ENCODE measurements at places on chromosomes 4 and X. TPM values are rescaled to one million over a fixed set of nuclear protein-coding genes. Genes with fewer than 3 reads are reported as not detected.

DNA sequence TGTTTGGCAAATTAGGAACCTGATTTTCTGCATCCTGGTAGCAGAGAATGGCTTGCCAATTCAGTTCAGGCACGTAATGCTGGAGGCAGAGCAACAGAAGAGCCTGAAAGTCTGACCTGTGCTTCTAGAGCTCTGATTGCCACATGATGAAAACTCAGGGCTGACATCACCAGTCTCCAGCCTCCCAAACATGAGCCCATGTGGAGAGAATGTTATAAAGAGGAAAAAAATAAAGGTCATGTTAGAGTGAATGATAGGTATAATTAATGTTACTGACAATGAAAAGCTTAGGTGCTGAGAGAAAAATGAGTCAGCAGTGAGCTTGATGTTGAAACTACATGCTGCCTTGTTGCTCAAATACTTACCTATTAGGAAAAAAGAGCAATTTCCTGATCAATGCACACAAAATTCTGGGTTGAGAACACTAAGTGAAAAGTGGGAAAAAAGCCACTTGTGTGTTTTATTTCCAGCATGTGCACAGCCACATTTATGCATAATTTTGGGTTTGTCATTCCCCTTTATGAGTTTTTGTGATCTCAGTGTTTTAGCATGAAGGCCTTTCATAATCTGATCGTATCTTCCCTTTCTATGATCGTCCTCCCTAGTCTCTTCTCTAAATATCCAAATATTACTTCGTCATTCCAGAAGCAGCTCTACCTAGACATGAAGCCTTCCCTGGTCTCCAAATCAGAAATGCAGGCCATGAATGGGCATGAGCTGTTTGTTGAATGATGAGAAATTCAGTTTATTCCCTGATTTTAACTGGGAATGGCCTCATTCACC is 113.3 kb upstream of the CPEB2 start:
- DNase-seq, result no peak

DNA sequence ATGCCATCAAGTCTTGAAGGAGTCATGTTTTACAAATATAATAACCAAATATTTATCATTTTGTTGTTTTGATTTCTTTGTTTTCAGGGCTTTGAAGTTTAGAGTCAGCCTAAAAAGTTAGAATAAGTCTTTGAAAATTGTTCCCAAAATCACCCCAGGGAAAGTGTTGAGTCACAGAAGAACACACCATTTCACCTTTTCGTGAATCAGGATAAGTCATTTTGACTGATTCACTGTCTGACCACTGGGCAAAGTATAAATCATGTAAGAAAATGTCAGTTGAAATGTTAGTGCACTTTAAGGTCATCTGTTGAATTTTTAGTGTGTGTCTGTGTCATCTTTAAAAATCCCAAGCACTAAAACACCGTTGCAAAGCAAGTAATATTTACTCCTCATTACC is 1320.1 kb downstream of the RPA4 start:
- DNase-seq, result no peak

GRCh38 chrX:66200050-66200664 is 36.1 kb downstream of the HEPH start:
- DNase-seq, result no peak

- no peak for DNase-seq
Observed at GRCh38 chrX:124651031-124651430, 304.7 kb downstream of the SH2D1A start.

DNA sequence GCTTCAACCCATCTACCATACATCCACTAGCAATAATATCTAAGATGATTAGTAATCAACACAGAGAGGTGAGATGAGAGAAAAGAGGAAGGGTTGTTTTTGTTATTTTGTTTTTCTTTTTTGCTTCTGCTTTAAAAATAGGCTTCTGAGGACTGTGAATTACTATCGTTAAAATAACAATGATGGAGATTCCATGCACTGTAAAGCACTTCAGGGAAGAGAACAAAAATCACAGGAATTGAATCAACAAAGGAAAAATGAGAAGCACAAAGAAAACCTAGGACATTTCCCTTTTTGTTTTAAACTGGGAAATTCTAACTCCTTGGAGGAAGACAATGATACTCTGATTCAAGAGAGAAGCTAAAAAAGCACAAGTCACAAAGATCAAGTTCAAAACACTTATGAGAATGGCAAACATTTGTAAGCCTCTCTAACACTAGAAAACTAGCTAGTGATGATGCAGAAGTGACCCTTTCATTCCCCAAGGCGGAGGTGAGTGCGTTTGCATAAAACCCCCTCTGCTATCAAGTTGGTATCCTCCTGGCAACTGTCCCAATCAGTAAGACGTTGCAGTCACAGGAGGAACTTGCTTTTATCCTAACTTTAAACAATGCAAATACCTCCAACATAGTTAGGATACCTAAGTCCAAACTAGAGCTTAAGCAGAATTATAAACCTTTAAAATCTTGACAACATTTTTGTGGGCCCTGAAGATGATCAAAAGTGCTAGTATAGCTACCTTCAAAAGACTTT is 308.5 kb downstream of the CAMK2D start:
- DNase-seq, result no peak

DNA sequence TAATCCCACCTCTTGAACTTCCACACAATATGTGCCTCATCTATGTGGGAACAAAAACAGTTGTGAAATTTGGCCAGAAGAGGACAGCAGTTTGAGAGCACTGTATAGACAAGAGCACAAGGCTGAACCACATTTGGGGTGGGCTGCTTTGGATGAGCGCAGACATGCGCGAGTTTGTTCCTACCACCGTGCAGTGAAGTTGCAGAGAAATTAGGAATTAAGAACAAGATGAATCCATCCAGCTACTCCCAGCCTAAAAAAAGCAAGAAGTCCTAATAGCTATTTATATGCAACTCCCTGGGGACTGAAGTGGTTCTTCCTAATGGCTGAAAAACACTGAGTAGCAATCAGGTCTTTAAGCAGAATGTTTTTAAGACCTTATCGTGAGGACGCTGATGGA is 1.0 kb downstream of the GAB3 start:
- no peak for DNase-seq

GRCh38 chr4:62243895-62244294 is 1043.8 kb downstream of the ADGRL3 start:
- DNase-seq, result no peak

Gene PYURF
- 59.0 TPM for polyA plus RNA-seq

Gene GRIA2
- 4.3 TPM for polyA plus RNA-seq
